ENCODE measurements at places on chromosomes 6 and 20. TPM values are rescaled to one million over a fixed set of nuclear protein-coding genes. Genes with fewer than 3 reads are reported as not detected.

ZNF165 gene
- total RNA-seq = 1.6 TPM

CEP85L gene
- total RNA-seq = 6.3 TPM

GTSF1L gene
- total RNA-seq = not detected

TFAP2C gene
- total RNA-seq = 39.7 TPM

All from placental epithelial cell (primary cell).